ENCODE measurements at places on chromosomes 5 and 9.

DNA sequence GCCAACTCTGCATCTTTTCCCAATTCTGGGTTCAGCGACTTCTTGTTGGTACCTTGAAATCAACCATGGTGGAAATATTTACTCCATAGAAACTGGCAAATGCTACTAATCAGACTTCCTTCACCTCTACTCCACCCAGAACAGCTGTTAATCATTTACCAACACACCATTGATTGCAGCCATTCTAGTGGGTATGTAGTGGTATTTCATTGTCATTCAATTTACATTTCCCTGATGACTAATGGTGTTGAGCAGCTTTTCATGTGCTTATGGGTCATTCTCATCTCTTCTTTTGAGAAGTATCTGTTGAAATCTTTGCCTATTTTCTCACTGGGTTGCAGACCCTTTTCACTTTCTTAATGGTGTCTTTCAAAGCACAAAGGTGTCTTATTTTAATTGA, 122.4 kb upstream of the MSX2 start:
- DNase-seq: no peak

- no peak for DNase-seq
Measured at GRCh38 chr5:122766130-122766529, 8.8 kb upstream of the SNX2 start.

GRCh38 chr9:122572456-122572855, 10.7 kb downstream of the OR1L8 start:
- DNase-seq: no peak

DNA sequence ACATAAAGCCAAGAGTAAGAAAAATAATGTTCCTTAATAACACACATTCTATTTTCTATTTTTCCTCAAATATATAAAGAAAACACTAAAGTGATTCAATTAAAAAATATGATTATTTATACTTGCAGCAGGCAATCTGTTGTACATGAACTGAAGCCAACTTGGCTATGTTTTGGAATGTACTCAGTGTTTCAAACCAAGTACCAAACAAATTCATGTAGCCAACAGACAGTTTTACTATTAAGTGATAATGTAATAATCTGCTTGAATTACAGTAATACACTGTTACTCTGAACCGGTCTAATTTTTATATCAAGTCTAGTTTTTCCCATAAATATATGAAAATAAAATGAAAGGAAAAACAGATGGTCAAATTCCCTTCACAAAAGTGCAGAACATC, 58.0 kb downstream of the CEP120 start:
- DNase-seq: no peak

DNA sequence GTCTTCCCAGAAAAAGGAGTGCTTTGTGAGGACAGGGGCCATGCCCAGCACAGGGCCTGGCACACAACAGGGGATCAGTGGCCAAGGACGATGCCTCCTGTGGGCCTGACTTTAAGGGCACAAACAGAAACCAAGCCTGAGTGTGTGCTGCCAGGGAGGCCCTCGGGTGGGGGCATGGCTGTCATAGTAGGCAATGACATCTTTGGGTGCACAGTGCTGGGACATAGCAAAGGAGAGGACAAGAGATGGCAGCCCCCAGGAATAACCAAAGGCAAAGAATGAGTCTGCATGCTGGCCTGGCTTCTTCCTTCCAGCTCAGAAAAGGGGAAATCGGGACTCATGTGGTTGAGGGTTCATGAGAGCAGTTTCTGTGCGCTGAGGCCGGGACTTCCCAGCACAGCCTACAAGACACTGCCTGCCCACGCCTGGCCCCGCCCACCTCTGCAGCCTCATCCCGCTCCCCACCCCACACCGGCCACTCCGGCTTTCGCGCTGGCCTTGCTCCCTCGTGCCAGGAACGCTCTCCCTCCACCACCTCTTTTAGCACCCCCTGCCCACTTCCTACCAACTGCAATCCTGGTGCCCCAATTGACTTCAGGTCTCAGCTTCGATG, 13.8 kb upstream of the LHX2 start:
- DNase-seq: no peak

GRCh38 chr9:84062538-84062937, 81.9 kb downstream of the RMI1 start:
- DNase-seq: no peak

- no peak for DNase-seq
Measured at GRCh38 chr5:133662578-133662977, 50.2 kb upstream of the FSTL4 start.

DNA sequence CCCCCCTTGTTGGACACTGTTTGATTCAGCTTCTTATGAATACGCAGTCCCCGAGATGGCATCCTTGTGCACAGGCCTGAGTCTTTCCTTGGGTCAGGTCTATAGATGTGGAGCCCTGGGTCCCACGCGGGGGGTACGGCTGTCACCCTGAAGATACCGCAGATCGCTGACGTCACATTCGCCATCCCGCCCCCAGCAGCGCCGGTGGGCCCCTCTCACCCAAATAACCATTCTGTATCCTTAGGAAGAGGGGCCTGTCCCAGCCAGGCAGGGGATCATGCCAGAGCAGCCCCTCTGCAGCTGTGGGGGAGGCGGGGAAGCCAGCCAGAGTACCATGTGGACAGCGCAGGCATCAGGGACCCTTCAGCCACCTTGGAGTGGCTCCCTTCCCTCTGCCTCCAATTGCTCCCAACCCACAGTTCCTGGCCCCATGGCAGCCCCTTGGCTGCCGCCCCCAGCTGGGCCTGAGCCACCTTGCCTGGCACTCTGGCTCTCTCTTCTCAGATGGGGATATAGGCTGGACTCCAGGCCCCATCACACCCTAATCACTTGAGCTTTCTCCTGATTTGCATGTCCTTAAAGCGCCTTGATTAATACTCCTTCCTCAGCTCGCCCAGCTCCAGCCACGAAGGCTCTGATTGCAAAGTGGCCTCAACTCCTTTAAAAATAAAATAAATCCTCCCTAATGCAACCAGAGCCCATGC, 189.8 kb downstream of the C9orf50 start:
- no peak for DNase-seq

DNA sequence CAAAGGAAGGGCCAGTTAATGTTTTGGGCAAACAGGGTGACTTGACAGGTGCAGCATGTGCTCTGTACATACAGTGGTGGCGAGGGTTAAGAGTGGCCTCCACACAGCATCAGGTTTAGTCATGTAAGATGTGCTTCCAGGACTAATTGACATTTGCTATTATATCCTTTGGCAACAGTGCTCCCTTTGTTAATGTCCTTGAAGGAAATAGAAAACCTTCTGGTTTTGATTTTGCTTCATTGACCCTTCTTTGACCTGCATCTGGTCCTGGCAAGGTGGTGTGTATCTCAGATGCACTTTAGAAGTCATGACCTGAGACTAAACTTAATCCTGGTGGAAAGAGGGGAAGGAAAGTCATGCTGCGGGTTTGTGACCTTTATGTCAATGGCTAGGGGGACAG, 440.0 kb downstream of the ENC1 start:
- no peak for DNase-seq

GRCh38 chr5:176436656-176437055, 11.5 kb upstream of the FAF2 start:
- no peak for DNase-seq

DNA sequence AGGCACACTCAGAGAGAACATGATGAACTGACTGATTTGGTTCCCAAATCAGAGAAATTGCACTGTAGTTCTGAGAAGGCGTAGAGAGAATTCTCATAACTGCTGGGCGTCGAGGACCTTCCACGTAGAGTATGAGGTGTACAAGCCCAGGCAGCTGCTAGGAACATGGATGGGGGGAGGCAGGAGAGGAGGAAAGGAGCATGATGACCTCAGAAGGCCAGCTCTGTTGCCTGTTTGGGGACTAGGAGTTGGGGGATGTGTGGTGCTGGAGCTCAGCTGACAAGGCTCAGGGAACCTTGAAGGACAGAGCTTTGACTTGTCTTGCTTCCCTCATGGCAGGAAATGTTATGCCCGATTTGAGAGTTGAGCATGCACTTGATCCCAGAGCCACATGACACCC, 485.4 kb downstream of the IRX1 start:
- no peak for DNase-seq

GRCh38 chr5:86831128-86831527, 213.4 kb downstream of the COX7C start:
- no peak for DNase-seq

DNA sequence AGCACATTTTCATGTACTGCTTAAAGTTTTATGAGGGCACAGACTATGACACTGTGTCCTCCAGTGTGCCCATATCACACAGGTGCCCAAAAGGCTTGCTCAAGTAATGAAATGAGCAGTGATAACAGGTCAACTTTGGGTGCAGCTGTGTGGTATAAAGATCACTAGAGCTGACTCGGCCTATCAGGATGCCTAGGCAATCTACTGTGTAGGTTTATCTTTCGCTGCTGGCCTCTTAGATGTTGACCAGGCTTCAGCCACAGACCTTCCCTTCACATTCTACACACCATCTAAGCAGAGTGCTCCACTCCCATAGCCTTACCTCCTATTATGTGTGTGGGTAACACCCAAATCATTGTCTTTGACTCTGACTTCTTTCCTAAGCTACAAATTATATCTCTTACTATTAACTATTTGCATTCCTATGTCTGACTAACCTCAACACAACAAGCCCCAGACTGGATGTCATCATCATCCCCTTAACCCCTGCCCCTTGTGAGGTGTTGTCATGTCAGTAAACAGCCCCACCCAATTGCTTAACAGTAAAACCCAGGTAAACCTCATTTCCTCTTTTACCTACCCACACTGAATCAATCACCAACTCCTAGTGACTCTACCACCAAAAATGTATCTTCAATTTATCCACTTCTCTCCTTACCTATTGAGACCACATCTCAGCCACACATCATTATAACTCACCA, 2.5 kb downstream of the SREK1IP1 start:
- no peak for DNase-seq

DNA sequence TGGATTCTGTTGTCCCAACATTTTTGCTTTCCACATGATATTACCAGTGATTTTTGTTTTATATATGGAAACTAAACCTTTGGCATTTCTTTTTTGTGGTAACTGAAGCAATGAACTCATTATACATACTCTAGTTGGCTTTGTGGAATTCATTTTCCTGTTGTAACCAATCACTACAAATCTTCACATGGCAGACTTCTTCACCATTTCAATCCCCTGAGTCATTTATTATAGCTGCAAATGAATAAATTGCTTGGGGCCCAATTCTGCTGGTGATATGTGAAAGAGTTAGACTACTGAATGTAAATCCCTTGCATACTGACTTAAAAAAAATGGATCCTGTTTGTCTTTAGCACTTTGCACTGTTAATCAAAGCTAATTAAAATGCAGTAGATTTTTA, 1709.6 kb upstream of the WWC1 start:
- no peak for DNase-seq

DNA sequence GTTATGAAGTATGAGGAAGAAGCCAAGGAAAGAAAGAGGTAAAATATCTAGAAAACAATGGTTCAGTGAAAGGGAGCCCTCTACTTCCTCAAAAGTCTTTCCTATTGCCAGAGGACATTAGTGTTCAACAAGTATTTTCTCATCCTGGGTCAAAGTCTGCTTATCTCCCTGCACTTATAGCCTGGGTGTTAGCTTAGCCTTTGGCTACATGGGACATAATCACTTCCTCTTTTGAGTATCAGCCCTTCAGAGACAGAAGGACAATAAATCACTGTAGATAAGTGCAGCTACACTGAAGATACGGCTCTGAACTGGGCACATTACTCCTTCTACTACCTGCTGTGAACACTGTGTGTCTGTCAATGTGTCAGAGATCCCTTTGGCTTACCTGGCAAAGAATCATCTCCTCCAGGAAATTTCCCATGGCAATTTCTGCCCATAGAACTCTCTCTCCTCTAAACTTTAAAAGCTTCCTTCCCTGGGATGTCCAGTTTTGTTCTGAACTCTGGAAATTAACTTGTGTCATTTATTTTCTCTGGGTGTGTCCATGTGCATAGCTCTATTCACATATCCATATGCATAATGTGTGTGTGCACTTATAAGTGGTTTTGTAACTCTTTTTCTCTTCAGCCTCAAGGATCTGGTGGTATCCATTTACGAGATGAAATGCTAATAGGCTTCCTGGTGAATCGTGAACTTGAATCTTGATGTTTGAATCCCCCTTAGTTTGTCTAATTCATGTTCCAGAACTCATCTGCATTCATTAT, 30.0 kb upstream of the RECK start:
- no peak for DNase-seq

GRCh38 chr5:175447571-175447970, 3.6 kb upstream of the DRD1 start:
- DNase-seq: no peak

DNA sequence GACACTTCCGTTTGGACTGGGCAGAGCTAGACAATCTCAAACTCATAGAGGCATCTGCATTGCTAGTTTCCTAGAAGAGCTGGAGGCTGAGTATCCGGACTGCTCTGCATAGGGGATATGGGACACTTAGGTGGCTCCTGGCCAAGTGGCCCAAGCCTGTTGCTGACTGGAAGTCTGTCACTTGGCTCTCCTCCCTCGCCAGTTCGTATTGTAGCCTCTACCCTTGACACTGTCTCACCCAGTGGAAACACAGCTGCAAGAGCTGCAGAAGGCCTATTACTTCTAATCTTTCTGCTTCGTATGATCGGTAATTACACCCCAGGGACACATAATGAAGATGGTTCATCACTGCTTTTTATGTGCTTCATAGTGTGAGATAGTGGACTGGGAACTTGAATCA, 34.7 kb downstream of the ITGA1 start:
- no peak for DNase-seq

DNA sequence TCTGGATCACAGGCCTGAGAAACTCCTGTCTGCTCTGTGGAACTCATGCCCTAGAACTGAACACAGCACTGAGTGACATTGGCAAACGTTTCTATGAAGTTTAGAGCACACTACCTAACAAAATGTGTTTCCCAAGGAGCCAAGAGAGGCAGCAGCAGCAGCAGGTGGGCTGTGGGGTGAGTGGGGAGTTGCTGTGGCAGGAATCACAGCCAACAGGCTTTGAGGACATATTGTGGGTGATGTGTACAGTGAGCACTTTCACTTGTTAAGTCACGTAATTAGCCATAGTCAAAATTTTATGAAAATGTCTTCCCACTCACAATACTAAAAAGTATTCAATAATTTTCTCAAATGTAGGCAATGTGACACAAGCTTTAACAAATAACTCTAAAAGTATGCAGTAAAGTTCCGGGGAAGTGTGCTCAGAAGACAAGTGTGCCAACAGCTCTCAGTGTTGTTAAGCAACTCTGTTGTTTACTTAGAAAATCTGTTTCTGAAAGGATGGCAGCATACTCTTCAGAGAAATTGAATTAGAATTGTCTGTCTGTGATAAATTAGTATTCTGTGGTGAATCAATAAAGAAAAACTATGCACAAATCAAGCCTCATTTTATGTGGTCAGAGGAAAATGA, 482.1 kb downstream of the SEMA5A start:
- no peak for DNase-seq

DNA sequence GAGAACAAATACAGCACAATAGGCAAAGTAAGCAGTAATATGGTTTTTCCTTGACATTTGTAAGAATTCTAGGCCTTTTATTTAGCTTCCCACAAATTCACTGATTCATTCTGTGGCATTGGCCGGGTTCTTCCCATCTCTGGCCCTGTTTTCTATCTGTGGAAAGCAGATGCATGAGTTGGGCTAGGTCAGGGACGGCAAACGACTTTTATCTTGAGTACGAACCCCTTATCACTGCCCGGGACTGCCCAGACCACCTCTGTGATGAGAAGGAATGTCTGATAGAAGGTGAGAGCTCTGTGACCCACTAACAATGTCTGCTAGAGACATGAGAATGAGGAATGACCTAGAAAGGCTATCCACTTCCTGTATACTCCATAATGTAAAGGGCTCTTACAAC, 35.4 kb upstream of the ADAM19 start:
- no peak for DNase-seq

Measured in putamen (tissue), 1 donor.